ENCODE measurements at places on chromosomes 16 and 17. TPM values are rescaled to one million over a fixed set of nuclear protein-coding genes. Genes with fewer than 3 reads are reported as not detected.

DNA sequence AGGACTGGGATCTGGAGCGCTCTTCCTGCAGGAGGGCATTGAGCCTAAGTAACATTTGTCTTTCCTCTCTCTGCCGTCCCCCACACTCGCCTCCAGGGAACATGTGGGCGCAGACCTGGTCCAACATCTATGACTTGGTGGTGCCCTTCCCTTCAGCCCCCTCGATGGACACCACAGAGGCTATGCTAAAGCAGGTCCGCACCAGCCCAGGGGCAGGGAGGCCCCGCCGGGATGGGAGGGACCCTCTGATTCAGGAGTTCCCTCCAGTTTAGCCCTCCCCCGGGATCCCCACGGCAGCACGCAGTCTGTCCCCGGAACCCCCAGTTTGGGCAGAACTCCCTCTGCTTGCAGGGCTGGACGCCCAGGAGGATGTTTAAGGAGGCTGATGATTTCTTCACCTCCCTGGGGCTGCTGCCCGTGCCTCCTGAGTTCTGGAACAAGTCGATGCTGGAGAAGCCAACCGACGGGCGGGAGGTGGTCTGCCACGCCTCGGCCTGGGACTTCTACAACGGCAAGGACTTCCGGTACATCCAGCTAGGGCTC lies 14.1 kb downstream of the ACE start:
- no peak for DNase-seq

The TMEM100 gene
- total RNA-seq = not detected

The TLCD3B gene
- total RNA-seq = 0.17 TPM

DNA sequence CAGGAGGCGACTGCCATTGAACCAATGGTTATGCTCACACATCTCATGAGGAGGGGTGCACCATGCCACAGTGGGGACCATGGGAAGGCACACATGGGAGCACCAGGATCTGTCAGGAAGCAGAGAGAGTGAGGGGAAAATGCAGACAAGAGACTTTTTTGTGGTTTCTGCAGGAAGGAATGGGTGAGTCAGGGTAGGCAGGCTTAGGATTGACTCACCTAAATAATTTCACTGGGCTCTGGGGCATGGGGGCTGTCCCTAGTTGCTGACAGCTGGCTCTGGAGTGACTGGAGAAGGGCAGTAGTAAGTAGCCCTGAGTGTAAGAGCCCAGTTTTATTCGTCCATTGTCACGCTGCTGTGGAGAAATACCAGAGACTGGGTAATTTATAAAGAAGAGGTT lies 202.4 kb downstream of the AXIN2 start:
- DNase-seq = peak; percentile 79

- DNase-seq = no peak
These were observed 29.7 kb downstream of the HS3ST4 start for GRCh38 chr16:25721439-25721838.

DNA sequence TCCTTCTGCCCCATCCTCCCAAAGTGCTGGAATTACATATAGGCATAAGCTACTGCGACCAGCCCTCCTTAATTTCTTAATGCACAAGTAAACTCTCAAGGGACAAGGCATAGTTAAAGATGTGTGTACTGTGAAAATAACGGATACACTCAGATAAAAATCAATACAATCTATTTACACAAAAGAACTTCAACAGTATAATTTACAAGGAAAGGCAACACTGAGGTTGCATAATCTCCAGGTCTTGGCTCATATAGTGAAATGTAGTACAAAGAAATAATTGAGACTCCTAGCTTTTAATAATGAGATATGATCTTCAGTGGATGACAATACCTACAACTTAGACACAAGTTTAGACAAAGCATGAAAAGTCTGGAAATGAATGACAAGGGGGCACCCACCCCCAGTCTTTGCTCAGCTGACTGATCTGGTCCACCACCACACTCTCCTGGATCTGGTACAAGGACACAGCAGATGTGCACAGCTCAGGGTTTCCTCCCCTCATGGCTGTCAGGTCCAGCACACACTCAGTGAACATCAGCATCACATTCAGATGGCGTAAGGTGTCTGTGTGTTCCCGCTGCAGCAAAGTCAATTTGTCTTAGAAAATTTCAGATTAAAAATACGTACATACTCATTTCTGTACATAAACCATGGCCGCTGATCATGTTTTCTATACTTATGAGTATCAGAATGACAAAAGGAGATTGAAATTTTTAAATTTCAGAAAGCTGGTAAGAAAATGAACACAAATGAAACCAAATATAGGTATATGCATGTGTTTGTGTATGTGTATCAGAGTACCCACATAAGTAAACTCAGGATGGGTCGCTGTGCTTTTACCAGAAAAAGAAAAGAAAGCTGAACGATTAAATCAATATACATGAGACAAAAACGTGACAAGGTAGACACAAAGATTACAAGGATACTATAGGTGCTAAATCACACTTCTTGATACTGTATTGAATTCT lies 33.7 kb upstream of the ALDH3A1 start:
- no peak for DNase-seq

DNA sequence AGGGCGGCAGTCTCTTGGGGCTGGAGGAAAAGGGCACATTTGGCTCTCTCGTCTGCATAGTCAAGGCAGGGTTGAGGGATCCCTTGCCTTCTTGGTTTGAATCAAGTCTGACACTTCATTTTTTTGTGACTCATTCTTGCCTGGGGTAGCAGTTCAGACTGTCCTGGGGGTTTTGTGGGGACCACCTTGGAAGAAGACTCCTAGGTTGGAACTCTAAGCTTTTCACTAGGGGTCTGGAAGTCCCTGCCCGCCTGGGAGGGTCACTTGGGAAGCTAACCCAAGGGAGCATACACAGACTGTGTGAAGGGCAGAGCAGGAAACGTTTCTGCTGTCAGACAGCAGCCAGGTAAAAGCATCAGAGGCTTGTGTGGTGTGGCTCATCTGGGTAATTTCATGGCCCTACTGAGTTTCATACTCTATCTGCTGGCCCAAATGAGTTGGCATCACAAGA lies 11.3 kb downstream of the YPEL2 start:
- DNase-seq = no peak

GRCh38 chr16:57474671-57475661 lies 11.3 kb downstream of the DOK4 start:
- DNase-seq = no peak

DNA sequence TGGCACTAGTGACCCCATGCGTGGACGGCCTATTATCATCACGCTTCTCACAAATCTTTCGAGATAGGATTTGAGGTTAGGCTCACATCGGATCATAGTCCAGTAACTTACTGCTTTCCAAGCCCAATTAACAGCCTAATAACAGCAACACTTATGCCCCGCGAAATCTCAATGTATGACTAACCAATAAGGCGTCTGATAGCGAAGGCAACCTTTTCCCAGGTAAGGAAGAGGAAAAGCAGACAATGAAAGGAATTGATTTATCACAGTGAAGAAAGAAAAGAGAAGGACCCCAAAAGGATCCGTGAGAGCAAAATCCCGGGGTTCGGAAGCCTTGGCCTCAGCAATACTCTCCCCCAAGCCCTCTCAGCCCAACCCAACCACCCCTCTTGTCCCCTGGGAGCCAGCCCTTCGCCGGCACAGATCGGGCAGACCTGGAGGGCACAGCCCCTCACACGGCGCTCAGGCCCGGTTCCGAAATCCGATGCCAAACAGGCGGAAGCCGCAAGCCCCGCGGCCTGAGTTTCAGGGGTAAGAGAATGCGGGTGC lies 534 bp downstream of the GPATCH8 start:
- DNase-seq = no peak
